Neuronal stem cell (in vitro differentiated cells): ENCODE measurements at places on chromosomes 6 and 20.

DNA sequence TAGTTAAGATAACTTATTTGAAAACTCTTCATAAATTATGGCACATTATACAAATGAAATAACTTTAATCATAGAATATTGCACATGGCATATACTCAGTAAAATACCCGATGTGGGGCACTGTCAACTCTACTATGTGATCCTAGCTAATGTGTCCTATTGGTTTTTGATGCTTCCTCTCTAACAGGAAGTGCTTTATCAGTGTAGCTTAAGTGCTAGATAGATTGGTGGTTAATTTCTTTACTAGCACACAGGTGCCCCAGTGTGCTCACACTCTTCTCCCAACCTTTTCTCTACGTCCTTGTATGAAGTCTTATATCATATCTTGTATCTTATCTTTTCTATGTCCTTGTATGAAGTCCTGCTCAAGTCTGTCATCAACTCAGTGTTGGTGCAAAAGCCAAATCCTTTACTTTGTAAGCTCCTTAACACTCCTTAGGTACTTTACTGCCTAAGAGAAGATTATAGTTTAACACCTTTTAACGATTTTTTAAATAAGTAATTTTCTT, 358.9 kb downstream of the CENPW start:
- no peaks in the 10 kb centered on the region for H3K27me3 ChIP-seq
- no peak overlapping the region for H3K27ac ChIP-seq
- no peak for DNase-seq
- peaks cover 5% of the 10 kb centered on the region for H3K4me1 ChIP-seq

- no peaks in the 10 kb centered on the region for H3K4me1 ChIP-seq
- H3K27ac ChIP-seq, result no peak overlapping the region
- H3K4me3 ChIP-seq, result no peak overlapping the region
These were observed 200.9 kb downstream of the DLL1 start for GRCh38 chr6:170089963-170090362.

DNA sequence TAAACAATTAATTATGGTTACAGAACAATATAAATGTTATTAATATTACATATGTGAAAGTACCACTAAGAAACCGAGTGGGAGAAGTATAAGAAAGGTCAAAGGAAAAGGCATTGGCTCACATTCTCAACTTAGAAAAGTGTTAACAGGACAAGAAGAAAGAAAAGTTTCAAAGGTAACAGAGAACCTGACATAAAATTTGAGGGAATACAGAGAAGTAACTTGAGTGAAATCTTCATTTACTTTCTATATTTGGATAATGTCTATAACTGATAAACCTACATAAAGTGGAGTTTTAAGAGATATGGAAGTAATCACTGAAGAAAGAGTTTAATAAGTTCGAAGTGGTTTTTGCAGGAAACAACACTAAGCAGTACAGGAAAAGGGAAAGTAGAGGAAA, 30.1 kb downstream of the REPS1 start:
- H3K36me3 ChIP-seq, result no peaks in the 10 kb centered on the region
- H3K4me3 ChIP-seq, result no peak overlapping the region
- no peak overlapping the region for H3K27ac ChIP-seq
- DNase-seq, result no peak
- no peaks in the 10 kb centered on the region for H3K27me3 ChIP-seq

- no peaks in the 10 kb centered on the region for H3K4me1 ChIP-seq
- H3K36me3 ChIP-seq, result no peaks in the 10 kb centered on the region
- no peak overlapping the region for H3K27ac ChIP-seq
- H3K4me3 ChIP-seq, result no peak overlapping the region
- no peak for DNase-seq
These were observed 26.9 kb downstream of the FAM50B start for GRCh38 chr6:3876101-3876500.

GRCh38 chr6:169627736-169628607, 73.9 kb downstream of the WDR27 start:
- H3K27ac ChIP-seq, result no peak overlapping the region
- H3K4me1 ChIP-seq, result no peaks in the 10 kb centered on the region
- no peak overlapping the region for H3K4me3 ChIP-seq
- H3K36me3 ChIP-seq, result peaks cover 61% of the 10 kb centered on the region
- H3K27me3 ChIP-seq, result no peaks in the 10 kb centered on the region

- no peaks in the 10 kb centered on the region for H3K27me3 ChIP-seq
- no peak for DNase-seq
- H3K36me3 ChIP-seq, result no peaks in the 10 kb centered on the region
- H3K4me3 ChIP-seq, result no peak overlapping the region
- H3K4me1 ChIP-seq, result no peaks in the 10 kb centered on the region
These were observed 94.6 kb downstream of the FAXC start for GRCh38 chr6:99254616-99255550.

GRCh38 chr6:159914565-159914923, 23.8 kb downstream of the MAS1 start:
- H3K27ac ChIP-seq, result no peak overlapping the region
- no peaks in the 10 kb centered on the region for H3K4me1 ChIP-seq
- H3K27me3 ChIP-seq, result no peaks in the 10 kb centered on the region

GRCh38 chr6:116215414-116215813, 38.5 kb downstream of the TSPYL4 start:
- no peaks in the 10 kb centered on the region for H3K27me3 ChIP-seq
- H3K4me1 ChIP-seq, result no peaks in the 10 kb centered on the region
- no peak for DNase-seq
- H3K27ac ChIP-seq, result no peak overlapping the region

- DNase-seq, result no peak
- H3K36me3 ChIP-seq, result no peaks in the 10 kb centered on the region
- H3K27me3 ChIP-seq, result no peaks in the 10 kb centered on the region
- H3K27ac ChIP-seq, result no peak overlapping the region
- H3K4me3 ChIP-seq, result no peak overlapping the region
These were observed 84.4 kb downstream of the MLIP start for GRCh38 chr6:54195637-54196036.

DNA sequence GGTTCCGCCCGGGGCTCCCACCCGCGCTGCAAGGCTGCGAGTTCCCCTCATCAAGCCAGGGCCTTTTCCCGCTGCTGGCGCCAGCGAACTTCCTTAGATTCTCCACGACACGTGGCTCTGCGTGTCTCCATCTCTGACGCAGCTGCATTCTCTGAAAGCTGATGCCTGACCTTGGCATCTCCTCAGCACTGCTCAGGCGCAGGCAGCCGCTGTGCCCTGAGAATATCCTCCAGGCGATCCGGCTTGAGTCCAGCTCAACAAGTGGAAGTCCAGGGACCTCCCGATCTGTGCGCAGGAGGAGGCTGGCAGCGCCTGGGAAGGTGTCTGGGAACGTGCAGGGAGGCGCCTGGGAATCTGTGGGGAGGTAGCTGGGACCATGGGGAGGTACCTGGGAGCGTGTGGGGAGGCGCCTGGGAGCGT, 171.2 kb upstream of the THBS2 start:
- DNase-seq, result no peak
- no peaks in the 10 kb centered on the region for H3K36me3 ChIP-seq
- no peak overlapping the region for H3K27ac ChIP-seq
- no peak overlapping the region for H3K4me3 ChIP-seq
- H3K27me3 ChIP-seq, result no peaks in the 10 kb centered on the region
- peaks cover 18% of the 10 kb centered on the region for H3K4me1 ChIP-seq

- H3K36me3 ChIP-seq, result no peaks in the 10 kb centered on the region
- H3K4me3 ChIP-seq, result no peak overlapping the region
- DNase-seq, result no peak
- no peaks in the 10 kb centered on the region for H3K4me1 ChIP-seq
- H3K27ac ChIP-seq, result no peak overlapping the region
- no peaks in the 10 kb centered on the region for H3K27me3 ChIP-seq
These were observed 149.9 kb downstream of the MMS22L start for GRCh38 chr6:97133067-97133466.

GRCh38 chr6:75089921-75090320, 115.9 kb downstream of the COL12A1 start:
- no peaks in the 10 kb centered on the region for H3K36me3 ChIP-seq
- no peaks in the 10 kb centered on the region for H3K4me1 ChIP-seq
- H3K27ac ChIP-seq, result no peak overlapping the region
- DNase-seq, result no peak

DNA sequence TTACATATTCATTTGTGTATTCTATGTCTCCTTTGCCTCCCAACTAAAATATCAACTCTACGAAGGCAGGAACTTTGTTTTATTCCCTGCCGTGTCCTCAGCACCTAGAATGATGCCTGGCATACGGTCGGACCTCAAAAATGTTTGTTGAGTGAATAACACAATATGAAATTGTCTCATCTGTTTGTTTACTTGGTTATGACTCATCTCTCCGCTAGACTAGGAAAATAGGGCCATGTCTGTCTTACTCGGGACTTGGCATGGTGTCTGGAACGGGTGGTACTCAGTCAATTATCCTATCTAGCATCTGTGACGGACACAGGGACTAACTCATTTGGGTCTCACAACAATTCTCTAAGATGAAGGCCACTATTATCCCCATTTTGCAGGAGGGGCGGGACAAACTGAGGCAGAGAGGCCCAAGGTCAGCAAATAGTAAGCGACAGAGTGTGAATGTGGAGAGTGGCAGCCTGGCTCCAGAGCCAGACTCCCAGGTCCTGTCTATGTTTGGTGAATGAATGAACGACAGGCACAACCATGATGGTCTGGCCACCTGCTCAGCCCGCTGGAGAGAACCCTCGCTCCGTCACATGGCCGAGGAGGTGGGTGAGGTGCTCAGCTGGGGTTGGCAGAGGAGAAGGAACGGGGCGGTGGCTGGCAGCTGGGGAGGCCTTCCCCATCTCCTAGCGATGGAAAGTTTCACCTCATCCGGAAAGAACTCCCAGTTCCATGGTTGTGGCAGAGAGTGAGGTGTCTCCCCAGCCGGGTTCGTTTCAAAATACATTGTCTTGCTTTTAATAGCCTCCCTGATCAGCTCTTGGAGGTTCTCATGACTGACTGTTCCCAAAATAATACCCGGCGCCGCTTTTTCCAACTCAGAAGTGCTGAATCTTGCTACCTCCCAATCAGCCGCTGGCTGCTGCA, 27.6 kb upstream of the NFATC2 start:
- no peak for DNase-seq
- H3K36me3 ChIP-seq, result no peaks in the 10 kb centered on the region
- no peaks in the 10 kb centered on the region for H3K27me3 ChIP-seq
- no peak overlapping the region for H3K4me3 ChIP-seq

DNA sequence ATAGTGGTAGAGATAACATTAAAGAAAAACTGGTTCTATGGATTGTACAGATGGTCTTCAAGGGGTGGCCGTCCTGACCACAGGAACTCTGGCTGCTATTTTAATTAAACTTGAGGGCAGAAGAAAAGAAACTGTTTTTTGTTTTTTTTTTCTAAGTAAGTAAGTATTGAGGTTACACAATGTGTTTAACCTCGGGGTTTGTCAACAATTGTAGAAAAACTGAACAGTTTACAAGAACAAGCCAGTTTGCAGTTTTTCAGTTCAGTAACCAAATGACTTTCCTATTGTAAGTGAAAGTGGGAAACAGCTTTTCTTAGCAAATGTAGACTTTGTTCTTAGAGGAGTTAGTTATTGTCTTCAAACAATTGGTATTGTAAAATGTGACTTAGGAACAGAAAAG, 77.0 kb downstream of the PLCB1 start:
- no peaks in the 10 kb centered on the region for H3K27me3 ChIP-seq
- H3K27ac ChIP-seq, result no peak overlapping the region
- no peak for DNase-seq
- no peaks in the 10 kb centered on the region for H3K36me3 ChIP-seq

DNA sequence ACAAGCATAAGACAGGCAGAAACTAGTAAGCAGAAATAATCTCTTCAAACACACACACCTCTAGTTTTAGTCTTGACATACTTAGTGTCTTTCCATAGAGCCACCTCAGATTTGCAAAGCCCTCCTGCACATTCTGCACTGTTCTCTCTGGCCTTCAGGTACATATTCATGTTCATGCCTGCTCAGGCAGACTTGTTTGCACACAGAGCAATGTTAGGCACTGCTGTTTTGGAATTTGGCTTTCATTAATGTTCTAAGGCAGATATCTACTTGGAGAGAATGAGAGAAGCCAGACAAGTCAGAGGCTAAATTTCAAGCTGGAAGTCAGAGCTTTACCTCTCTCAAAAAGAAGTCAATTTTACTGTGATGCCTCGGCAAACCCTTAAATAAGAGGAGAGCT, 21.3 kb upstream of the DST start:
- H3K27ac ChIP-seq, result no peak overlapping the region
- no peaks in the 10 kb centered on the region for H3K27me3 ChIP-seq
- no peaks in the 10 kb centered on the region for H3K36me3 ChIP-seq
- H3K4me1 ChIP-seq, result peaks cover 15% of the 10 kb centered on the region
- DNase-seq, result no peak

- DNase-seq, result no peak
- H3K4me3 ChIP-seq, result no peak overlapping the region
- H3K27ac ChIP-seq, result no peak overlapping the region
- peaks cover 8% of the 10 kb centered on the region for H3K36me3 ChIP-seq
- H3K27me3 ChIP-seq, result no peaks in the 10 kb centered on the region
These were observed 31.4 kb downstream of the STK38 start for GRCh38 chr6:36515844-36516243.

DNA sequence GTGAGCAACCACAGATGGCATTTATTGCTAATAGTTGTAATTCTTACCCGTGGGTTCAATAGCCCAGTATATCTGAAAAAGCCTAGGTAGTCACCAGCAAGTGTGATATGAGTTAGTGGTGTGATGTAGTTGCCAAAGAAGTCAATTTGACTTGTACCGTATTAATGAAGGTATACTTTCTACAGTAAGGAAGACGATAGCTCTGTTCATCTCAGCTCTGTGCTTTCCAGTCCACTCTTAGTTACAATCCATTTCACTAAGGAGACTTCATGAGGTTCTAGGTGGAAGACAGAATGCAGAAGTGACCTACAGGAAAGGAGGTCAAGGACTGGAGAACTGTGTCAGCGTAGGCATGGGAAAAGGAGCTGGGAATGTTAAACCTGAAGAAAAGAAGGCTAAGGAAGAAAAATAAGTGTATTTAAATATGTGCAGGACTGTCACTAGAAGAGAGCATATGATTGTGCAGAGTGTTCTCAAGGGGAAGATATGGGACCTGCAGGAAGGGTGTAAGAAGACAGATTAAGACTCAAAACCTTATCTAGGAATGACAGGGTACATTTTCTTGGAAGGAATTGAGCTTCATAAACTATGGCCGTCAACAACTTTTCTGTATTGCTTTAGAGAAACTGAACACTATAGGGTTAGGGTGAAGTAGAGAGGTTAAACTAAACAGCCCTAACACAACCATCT, 116.9 kb upstream of the SCGN start:
- no peaks in the 10 kb centered on the region for H3K27me3 ChIP-seq
- H3K4me1 ChIP-seq, result peaks cover 4% of the 10 kb centered on the region
- no peaks in the 10 kb centered on the region for H3K36me3 ChIP-seq

GRCh38 chr6:40912158-40912946, 126.7 kb downstream of the UNC5CL start:
- no peak overlapping the region for H3K4me3 ChIP-seq
- H3K27me3 ChIP-seq, result peaks cover 2% of the 10 kb centered on the region
- no peaks in the 10 kb centered on the region for H3K36me3 ChIP-seq
- no peak for DNase-seq
- H3K4me1 ChIP-seq, result peaks cover 2% of the 10 kb centered on the region
- no peak overlapping the region for H3K27ac ChIP-seq

- no peak for DNase-seq
- peaks cover 3% of the 10 kb centered on the region for H3K4me1 ChIP-seq
- H3K4me3 ChIP-seq, result no peak overlapping the region
- no peaks in the 10 kb centered on the region for H3K36me3 ChIP-seq
These were observed 438.1 kb downstream of the BCKDHB start for GRCh38 chr6:80544555-80544954.
